ENCODE measurements at places on chromosomes 7 and 10. TPM values are rescaled to one million over a fixed set of nuclear protein-coding genes. Genes with fewer than 3 reads are reported as not detected.

DNA sequence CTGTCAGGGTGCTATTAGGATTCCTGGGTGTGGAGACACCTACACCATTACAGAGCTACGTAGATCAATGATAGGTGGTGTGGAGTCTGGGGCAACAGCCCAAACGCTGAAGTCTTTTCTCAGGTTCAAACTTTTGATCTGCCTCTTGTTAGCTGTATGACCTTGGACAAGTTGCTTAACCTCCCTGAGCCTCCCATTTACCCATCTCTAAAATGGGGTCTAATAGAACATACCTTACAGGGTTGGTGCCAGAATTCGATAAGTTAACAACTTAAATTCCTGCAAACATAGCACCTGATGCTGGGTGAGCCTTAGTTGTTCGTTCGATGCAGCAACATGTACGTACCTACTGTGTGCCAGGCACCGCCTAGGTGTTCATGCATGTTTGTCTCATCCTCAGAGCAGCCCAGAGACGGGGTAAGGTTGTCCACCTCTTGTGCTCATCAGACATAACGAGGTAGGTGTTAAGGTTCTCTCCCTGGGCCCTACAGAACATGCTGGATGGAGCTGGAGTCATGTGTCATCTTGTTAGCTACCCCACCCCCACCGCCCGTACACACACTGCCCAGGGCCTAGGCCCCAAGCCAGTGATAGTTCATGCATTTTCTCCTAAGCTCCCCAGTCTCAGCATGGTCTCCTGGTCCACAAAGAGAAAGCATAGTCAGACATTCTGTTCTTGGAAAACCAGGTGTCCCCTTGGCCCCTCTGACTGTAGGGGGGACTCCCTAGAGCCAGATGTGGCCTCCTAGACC, 41.0 kb upstream of the SLC29A3 start:
- no peak for DNase-seq

GRCh38 chr10:78894089-78894840, 174.5 kb upstream of the ZMIZ1 start:
- no peak for DNase-seq

GRCh38 chr7:112990624-112991023, 96.0 kb downstream of the GPR85 start:
- no peak for DNase-seq

DNA sequence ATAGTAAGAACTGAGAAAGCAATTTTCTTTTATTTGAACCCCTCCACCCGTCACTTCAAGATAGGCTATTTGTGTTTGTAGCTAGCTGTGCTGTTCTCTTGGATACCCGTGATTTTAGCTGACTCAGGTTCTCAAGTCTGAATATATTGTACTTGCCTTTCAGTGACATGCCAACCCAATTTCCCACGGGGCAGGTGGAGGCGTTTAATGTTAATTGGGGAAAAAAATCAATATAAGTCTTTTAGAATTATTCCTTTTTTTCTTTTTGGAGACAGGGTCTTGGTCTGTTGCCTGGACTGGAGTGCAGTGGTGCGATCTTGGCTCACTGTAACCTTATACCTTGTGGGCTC, 36.4 kb downstream of the ZRANB1 start:
- DNase-seq = no peak

DNA sequence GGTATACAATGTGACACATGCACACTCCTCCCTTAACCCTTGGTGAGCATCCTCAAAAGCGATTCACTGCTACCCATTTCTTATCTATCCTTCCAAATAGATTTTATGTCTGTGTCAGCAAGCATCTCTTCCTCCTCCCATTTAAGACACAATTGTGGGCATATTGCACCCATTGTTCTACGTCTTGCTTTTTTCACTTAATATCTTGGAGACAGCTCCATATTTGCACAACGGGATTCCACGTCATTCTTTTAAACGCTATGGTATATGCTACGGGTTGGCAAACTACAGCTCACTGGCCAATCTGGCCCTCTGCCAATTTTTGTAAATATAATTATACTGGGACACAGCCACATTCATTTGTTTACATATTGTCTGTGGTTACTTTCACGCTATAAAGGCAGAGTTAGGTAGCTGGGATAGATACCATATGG, 88.6 kb downstream of the RNF216 start:
- DNase-seq = no peak

DNA sequence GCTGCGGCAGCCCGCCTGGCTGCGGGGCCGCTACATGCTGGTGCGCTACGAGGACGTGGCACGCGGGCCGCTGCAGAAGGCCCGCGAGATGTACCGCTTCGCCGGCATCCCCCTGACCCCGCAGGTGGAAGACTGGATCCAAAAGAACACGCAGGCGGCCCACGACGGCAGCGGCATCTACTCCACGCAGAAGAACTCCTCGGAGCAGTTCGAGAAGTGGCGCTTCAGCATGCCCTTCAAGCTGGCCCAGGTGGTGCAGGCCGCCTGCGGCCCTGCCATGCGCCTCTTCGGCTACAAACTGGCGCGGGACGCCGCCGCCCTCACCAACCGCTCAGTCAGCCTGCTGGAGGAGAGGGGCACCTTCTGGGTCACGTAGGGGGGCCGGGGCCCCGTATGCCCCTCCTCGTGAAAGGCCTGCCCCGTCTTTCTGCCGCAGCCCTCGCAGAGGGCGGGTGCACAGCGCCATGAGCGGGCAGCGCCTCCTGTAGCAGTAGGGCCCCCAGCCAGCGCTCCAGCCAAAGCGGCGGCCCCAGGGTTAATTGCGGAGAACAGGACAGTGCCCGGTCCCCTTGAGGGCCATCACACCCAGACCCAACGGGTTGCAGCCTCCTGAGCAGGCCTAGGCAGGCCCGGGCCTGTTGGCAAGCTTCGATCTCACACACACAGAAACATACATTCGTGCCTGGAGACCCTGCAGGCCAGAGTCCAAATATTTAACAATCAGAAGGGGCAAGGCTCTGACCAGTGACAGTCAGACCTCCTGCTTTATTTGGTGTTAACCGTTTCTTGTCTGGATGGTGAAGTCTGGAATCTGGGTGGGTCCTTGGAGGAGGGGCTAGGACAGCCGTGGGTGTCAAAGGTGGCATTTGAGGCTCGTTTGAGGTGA, 44.1 kb downstream of the CHST3 start:
- no peak for DNase-seq

- DNase-seq = no peak
Measured at GRCh38 chr7:55513868-55514267, 58.4 kb downstream of the VOPP1 start.

GRCh38 chr7:158824028-158824427, 5.3 kb downstream of the ESYT2 start:
- no peak for DNase-seq

DNA sequence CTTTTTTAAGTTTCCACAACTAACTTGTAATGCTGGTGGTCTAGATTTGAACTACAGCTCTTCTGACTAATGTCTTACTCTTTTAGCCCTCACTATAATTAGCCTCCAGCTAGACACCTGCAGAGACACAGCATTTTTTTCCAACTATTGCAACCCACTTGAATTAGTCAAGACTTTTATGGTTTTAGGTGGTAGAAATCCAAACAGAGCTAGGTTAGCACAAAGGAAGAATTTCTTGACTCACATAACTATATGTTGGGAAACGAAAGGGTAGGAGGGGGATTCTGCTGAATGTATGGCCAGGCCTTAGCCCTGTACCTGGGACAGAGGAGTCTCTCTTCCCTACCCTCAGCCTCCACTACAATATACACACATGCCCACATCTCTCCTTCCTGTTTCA, 586.1 kb downstream of the INHBA start:
- no peak for DNase-seq

DNA sequence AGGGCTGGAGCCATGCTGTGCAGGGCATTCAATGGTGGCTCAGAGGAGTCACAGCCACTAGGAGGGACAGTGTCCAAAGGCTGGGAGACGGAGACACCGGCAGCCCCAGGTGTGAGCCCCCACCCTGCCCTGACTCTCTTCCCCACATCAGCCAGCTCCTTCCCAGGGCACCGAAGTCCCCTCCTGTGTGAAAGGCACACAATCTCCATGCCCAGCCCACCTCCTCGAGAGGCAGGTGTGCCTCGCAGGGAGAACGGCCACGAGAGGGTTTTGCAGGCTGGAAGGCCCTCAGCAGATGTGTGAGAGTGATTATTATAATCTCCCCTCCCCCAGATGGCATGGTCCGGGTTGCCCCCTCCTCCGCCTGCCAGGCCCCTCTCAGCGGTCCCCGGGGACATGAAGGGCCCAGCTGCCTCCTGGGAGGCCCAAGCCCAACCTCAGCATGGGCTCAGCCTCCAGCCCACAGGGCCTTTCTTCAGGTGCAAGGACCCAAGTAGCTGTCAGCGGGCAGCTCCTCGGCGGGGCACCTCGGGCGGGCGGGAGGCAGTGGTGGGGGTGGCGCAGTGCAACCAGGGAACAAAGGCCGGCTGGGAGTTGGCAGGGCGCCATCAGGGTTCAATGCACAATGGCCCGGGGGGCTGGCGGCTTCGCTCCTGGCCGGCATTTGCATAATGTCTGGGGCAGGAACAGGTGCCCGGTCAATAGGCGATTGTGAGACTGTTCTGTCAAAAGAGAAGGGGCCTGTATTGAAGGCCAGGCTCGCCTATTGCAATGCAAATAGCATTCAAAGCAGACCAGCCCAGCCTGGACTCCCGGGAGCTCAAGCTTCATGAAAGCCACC, 155.3 kb upstream of the ZMIZ1 start:
- no peak for DNase-seq

DNA sequence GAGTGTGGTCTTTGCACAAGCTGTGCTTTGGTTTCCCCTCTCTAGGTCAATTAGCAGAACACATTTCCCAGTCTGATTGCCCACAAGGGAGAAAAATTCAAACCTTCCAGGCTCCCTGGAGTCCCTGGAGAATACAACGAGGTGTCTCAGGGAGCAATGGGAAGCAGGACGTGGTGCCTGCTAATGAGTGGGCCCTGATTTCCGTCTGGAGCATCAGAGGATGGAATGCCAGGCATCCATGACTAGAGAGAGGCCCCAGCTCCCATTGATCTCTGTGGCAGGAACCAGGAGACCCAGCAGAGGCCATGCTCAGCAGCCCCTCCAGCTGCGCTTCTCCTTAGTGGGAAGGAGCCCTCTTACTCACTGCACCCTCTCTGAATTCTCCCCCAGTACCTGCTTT, 33.2 kb upstream of the TLX1 start:
- no peak for DNase-seq

- DNase-seq = no peak
Measured at GRCh38 chr7:70602117-70602516, 529.8 kb upstream of the GALNT17 start.

GRCh38 chr10:48938281-48938680, 1.4 kb downstream of the LRRC18 start:
- no peak for DNase-seq

DNA sequence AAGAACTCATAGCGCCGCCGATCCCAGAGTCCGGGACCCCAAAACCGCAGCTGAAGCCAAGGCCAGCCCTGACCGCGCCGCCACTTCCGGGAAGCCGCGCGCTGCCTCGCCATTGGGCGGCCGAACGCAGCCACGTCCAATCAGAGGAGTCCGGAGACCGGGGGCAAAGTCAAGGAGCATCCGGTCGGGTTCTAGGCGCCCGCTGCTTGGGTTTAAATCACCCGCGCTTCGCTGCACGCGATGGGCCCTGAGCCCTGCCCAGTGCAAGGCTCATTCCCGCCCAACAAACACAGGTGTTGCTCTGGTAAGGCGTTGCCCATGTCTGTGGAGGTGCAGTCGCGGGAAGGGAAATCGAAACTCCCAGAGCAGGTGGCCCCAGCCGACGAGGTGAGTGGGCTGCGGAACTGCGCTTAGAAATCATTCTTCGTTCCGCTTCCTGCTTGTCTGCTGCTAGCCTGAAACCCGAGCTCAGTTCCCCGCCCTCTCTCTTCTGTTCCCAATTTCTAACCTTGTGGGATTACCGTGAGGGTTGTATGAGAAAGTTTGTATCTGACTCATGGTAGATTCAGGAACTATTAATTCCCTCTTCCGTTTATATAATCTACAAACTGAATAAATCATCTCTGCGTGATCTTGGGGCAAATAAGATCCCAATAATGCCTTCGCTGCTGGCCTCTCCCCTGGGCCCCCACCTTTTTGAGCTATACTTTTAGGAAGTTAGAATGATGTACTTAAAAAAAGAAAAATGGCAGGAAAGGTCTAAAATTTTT, at the start of gene DCLRE1C:
Gene DCLRE1C, minus strand, starts transcription at position 96 of the 770 bp plus-strand sequence. Its CDS starts 86 bp downstream, at position 10.
- DNase-seq = peak; percentile 94

GRCh38 chr10:22049635-22050034, 46.1 kb upstream of the DNAJC1 start:
- DNase-seq = no peak

- DNase-seq = peak; percentile 31
Measured at GRCh38 chr10:69124563-69125268, 738 bp downstream of the VPS26A start.

DNA sequence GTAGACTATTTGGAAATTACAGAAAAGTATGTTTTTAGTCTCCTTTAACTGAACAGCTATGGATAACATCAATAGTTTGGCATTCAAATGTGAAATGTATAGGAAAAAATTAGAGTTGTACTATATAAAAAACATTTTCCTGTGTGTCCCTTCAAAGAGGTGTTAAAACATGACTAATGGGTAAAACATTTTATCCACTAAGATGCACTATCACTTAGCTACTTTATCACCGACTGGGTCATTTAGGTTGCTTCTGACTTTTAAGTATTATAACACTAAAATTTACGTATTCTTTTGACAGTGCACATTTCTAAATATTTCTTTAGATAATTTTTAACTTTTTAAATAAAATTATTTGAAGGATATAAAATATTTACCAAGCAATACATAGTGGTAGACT, 77.6 kb downstream of the UBE2H start:
- no peak for DNase-seq

Gene GPR85
- 0.09 TPM for polyA plus RNA-seq

Gene PNLIPRP3
- polyA plus RNA-seq = not detected

Gene SH2D4B
- polyA plus RNA-seq = not detected

Gene KLHDC10
- 49.6 TPM for polyA plus RNA-seq

Gene TMEM72
- not detected for polyA plus RNA-seq

Gene CXCL12
- 23.6 TPM for polyA plus RNA-seq

Gene HOXA4
- 20.8 TPM for polyA plus RNA-seq

Data from psoas muscle (tissue), 8 donors.